ENCODE measurements at places on chromosomes 3 and 15.

DNA sequence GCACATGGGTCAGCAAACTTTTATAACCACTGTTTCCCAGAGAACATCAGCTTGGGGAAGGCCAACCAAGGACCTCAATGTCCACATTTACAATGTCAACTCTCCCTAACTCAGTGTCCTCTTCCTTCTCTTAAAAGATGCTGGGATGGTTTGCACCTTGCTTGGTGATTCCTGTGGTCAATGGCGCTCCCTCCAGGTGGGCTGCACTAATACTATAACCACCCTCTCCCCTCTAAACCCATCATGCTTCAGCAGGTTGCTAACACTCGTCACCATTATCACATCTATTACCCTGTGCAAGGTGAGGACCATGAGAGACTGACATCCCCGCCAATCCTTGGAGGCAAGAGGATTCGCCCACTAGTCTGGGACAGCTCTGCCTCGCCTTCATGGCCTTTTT, 65.2 kb downstream of the FRMD5 start:
- no peak for DNase-seq

- DNase-seq = no peak
Observed at GRCh38 chr3:157551961-157552360, 48.7 kb upstream of the VEPH1 start.

GRCh38 chr15:78977091-78977571, 32.3 kb upstream of the CTSH start:
- no peak for DNase-seq

DNA sequence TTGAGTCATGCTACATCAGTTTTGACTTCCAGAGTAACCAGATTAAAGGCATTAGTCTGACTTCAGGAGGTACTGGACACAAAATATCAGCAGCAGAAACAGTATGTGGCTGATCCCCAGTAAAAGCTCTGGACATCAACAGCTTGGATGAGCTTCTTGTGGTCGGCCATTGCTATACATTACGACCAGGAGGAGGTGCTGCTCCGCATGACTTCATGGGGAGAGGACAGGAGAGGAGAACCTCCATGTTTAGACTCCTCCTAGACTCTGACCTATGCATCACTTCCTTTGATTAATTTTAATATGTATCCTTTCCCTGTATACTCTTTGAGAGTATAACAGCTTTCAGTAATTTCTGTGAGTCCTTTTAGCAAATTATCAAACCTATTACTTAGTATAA, 285.6 kb upstream of the ARHGEF26 start:
- no peak for DNase-seq

DNA sequence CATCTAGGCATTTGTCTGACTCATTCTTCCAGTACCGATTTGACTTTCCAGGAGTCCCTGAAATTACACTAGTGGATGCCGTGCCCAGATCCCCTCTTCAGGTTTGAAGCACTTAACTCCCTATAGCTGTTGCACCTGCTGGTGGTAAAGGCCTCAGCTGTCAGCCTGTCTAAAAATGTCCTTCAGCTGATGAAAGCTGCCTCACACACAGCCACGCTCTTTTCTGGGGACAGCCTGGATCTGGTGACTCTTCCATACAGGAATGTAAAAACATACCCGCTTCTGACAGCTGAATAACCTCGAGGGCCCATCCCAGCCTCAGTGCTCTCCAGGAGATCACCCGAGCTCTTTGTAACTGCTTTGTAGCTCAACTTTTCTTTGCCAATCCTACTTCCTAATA, 534.1 kb upstream of the GRM7 start:
- DNase-seq = no peak

DNA sequence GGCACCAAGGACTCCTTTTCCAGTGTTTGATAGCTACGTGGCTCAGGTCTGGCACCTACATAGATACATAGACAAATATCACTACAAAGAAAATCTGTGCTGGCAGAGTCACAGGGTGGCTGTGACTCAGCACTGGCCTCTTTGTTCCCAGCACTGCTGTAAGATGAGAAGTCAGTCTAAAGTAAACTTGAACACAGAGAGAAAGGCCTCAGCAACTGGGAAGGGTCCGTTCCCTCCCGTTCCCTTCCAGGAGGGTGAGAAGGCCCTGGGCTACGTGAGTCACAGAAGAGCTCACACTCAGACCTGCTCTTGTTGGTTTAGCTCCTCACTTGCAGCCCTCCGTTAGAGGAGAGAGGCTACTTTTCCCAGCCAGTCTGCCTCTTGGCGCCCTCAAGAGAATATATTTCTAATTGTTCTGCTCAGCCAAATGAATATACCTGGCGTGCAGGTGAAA, 23.1 kb downstream of the ANXA2 start:
- no peak for DNase-seq

All from activated T-cell treated with anti-CD3 and anti-CD28 coated beads, Interleukin-2, amount 50 U/mL, for 1 hour (primary cell).